ENCODE measurements at places on chromosomes 12 and 14.
A peak's percentile ranks its signal among the peaks of the same experiment; 100 is the strongest.

GRCh38 chr14:35617500-35617899, 83.5 kb downstream of the INSM2 start:
- DNase-seq = no peak

GRCh38 chr12:116043659-116044535, 233.6 kb downstream of the MED13L start:
- DNase-seq = no peak

GRCh38 chr12:116135209-116135930, 142.1 kb downstream of the MED13L start:
- no peak for DNase-seq

- DNase-seq = no peak
Measured at GRCh38 chr12:1282670-1283315, 291.8 kb downstream of the ERC1 start.

- DNase-seq = no peak
Measured at GRCh38 chr14:42323426-42323825, 716.8 kb downstream of the LRFN5 start.

GRCh38 chr14:33948869-33949408, 1.9 kb downstream of the EGLN3 start:
- DNase-seq = no peak

- DNase-seq = no peak
Measured at GRCh38 chr12:122204167-122205052, 901 bp downstream of the B3GNT4 start.

GRCh38 chr12:93772003-93772700, 95.0 kb downstream of the CRADD start:
- no peak for DNase-seq

DNA sequence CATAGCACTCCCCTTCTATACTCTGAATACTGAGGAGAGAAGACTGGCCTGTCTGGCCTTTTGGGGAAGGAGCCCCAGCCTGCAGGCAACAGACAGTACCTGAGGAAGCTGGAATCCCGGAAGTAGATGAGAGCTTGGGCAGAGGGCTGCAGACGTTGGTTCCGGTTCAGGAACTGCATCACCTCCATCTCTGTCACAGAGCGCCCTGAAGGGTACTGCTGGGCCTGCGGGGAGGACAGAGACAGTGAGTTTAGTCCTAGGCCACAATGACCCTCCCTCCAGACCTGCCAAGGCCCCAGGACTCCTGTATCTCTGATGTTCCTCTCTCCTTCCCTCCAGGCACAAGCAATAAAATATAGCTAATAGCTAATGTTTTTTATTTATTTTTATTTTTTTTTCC, 28.4 kb downstream of the TEP1 start:
- DNase-seq = no peak

DNA sequence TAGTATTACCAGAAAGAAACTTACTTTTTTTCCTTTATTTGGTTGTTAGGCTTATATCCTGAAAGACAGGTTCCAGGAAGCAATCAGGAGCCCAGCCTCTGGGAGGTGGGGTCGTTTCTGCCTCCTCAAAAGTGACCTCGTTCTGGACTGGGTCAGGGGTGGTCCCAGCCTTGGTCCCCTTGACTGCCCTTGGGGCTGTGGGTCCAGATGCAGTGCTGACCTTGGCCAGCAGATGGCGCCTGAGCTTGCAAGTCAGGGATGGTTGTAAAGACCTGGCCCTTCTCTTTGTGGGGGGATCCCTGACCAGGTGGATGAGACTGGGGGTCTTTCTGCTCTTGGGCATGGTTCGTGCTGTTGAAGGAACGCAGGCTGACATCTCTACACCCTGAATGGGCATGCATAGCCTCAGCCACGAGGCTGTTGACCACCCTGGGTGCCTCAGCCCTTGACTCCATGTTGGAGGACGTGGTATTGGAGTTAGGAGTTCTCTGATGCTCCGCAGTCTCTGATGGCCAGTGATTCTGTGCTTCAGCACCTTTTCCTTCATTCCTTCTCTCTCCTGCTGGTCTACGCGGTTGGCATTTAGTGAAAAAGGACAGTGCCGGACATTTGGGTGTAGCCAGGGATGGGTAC, 62.4 kb downstream of the ADCK1 start:
- peak; percentile 74 for DNase-seq

- DNase-seq = no peak
Measured at GRCh38 chr12:33752854-33753253, 269.4 kb upstream of the ALG10 start.

DNA sequence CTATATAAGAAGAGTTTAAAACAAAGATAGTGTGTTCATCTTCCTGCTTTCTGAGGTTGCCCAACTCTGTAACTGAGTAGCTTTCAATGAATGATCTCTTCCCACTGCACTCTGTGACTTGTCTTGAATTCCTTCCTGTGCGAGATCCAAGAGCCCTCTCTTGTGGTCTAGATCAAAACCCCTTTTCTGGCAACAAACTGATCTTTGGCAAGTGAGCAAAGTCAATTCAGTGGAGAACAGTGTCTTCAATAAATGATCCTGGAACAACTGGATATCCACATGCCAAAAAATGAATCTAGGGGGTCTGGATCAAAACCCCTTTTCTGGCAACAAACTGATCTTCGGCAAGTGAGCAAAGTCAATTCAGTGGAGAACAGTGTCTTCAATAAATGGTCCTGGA, 8.5 kb downstream of the CFAP54 start:
- no peak for DNase-seq

DNA sequence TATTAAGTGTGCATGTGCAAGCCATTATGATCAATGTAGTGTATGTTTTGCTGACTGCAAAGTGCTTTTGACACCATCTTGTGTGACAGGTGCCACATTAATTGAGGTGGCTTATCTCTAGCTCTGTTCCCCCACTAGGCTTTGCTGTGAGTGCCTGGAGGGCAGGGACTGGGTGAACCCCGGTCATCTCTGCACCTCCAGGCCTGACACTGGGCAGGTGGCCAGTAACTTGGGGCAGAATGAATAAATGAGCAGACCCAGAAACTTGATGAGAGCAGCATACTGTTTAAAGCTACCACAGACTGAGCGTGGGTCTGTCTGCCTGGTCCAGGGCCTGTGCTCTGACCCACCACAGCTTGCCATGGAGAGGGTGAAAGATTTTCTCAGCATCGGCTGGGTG, 151.6 kb downstream of the CALM1 start:
- no peak for DNase-seq

GRCh38 chr12:116057356-116057755, 220.1 kb downstream of the MED13L start:
- no peak for DNase-seq

GRCh38 chr12:67425394-67425793, 156.2 kb downstream of the CAND1 start:
- DNase-seq = no peak

- peak; percentile 58 for DNase-seq
Measured at GRCh38 chr14:93878871-93879270, 48.3 kb upstream of the FAM181A start.

DNA sequence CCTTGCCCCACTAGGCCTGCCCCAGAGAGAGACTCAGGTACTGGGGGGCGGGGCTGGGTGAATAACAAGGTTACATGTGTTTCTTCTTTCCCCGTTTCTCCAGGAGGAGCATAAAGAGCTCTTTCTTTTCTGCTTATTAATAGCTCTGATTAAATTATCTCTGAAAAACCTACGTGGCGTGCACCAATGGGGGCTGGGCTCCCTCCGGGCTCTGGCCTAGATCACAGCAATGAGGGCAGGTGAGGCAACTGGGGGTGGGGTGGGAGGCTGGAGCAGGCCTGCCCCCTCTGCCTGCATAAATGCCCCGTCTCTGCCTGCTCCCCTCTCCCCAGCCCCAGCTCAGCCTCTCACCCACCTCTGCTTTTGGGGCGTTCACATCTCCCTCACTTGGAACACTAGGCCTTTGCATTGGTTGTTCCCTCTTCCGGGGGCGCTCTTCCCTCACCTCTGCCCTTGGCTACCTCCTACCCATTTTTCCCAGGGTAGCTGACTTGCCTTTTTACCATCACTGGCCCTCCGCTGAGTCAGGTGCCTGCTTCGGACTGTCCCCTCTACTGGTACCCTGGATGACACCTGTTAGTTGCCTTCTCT, 4.1 kb upstream of the FAM222A start:
- no peak for DNase-seq

- no peak for DNase-seq
Measured at GRCh38 chr12:27539191-27539631, 15.2 kb downstream of the PPFIBP1 start.

DNA sequence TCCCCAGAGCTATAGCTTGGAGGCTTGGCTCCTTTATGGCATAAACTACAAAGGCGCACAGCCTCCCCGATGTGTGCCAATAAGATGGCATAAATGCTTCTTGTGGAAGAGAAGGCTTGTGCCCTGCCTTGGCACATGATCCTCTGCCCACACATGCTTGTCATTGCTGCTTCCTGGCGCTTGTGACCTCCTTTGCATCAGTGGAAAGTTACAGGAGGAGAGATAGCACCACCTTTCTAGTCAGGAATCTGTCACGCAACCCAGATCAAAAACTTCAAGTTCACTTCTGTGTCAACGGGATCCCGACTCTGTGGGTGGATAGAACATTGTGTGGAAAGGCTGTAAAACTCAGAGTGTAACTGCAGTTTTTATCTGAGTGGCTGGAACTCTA, 183.8 kb upstream of the HIF1A start:
- no peak for DNase-seq
